Fibroblast of skin of left quadriceps (primary cell): ENCODE measurements at places on chromosomes 12 and 14.

DNA sequence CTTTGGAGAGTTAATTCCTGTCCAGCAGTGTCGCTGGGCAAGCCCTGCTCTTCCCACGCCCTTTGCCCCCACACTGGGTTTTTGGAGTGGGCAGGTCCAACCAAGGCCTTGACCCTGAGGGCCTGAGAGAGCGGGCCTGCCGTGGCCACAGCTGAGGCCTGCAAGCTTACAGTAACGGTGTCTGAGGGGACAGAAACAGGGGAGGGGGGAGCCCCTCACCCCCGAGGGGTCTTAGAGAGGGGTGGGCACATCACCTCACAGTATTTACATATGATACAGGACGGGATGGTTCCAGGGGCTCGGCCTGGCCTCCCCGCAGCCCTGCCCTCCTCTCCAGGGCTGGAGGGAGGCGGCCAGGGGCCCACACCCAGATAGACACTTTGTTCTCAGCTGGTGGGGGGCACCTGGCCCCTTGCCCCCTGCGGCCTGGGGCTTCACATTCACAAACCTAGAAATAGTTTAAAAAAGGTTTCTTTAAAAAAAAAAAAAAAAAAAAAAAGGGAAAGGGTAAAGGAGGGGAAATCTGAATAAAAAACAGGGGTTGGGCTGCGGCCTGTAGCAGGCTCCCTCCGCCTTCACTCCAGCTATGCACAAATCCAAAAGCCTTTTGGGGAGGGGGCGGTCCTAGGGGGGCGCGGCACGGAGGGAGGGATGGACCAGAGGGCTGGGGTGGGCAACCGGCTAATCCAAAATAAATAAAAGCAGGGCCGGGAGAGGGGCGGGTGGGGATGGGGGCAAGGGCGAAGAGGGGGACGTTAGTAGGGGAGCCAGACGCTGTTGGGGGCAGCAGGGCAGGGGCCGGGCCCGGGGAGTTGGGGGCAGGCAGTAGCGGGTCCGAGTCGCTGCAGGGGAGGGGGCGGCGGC lies 14.8 kb upstream of the PLA2G1B start:
- no peak for DNase-seq

DNA sequence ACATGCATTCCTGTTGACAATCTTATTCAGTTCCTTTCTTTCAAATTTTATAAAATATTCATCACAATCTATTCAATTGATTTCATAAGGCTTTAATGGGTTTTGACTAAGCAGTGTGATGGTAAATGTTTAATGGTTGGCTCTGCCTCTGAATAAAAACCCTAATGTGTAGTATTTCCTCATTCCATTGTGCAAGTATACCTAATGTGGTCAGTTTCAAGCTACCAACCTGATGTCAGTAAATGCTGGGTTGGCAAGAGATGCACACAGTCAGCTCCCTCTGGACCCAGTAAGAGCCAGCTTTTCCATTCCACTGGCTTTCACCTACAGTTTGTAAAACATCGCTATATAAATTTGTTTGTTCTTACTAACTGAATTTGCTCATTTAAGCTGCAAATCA lies 53.9 kb downstream of the METTL25 start:
- DNase-seq, result no peak

DNA sequence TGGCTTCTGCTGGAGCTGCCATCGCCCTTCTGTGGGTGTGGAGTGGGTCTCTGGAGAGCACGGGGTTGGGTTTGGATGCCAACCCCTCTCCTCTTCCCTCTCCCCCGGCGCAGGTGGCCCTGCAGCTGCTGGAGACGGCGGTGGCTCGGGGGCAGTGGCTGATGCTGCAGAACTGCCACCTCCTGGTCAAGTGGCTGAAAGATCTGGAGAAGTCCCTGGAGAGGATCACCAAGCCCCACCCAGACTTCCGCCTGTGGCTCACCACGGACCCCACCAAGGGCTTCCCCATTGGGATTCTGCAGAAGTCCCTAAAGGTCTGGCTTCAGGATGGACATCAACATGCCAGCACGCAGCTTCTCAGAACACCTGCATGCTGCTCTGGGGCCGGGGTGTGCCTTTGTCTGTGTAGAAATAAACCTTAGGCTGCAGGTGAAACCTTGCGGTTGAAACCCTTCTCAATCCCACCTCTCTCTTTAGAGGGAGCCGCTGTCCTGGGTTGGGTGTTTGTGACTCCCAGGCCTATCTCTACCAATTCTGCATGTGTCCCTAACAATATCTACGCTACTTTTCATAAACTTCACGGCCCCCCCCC lies 44.3 kb downstream of the CCDC92 start:
- DNase-seq, result no peak

DNA sequence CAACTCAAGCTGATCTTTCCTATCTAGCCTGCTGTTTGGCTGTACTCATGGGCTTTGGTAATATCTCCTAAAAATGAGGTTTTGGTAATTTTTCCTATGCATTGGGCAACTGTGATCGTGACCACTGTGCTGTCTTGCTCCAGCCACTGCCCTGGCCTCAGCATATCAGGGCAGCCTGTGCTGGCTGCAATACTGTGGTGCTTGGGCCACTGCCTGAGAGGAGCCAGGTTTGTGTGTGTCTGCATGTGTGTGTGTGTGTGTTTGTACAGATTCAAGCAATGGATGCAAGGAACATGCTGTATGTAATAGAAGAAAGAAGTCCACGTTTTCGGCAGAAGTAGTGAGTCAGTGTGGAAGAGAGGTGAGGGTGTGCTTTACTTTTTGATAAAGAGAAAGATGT lies 13.0 kb downstream of the ERG28 start:
- no peak for DNase-seq

GRCh38 chr12:124588751-124589267 lies 21.4 kb upstream of the NCOR2 start:
- DNase-seq, result no peak

- no peak for DNase-seq
Measured at GRCh38 chr12:113134071-113134470, 1.5 kb downstream of the RASAL1 start.

- DNase-seq, result no peak
Measured at GRCh38 chr14:105474483-105475268, at the start of gene CRIP2. CRIP2 (plus strand) TSS chr14:105474821; CDS start chr14:105474863, 42 bp downstream.

DNA sequence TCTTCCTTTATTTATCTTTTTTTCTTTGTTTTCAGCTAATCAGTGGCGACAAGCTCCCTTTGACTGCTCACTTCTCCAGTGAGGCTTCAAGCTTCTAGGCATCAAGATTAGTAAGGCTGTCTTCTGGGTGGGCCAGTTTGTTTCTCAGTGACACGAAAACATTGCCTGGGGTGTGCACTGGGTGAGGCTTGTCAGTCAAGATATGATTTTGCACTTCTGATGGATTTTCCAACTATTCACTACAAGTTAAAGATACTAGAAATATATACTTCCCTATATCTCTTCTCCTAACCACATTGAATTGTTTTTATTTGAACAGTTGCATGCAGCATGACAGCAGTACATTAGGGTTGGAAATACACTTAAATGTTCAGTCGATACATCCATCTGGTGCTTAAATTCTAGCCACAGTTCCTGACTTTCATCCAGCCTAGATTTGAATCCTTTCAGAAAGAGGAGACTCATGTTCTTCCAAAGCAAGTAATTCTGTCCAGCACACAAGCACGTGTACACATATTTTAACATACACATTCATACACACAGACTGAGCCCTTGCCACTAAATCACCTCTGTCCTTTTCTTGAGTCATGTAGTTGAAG lies 275.6 kb upstream of the NOVA1 start:
- no peak for DNase-seq

DNA sequence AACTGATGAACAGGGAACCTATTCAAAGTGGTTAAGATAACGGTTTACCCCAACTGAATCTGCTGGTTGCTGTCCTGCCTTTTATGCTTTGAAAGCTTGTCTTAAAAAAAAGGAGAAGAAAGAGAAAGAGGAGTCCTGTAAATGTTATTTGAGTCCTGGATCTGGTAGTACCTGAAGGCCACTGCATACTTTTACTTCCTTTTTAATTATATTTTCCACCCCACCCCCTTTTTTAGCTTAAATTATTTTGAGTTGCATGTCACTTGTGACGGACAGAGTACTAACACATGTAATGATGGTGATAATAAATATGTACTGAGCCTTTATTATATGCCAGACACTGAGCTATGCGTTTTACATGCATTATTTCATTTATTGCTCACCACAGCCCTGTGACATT lies 2.5 kb upstream of the AMIGO2 start:
- no peak for DNase-seq

- no peak for DNase-seq
Measured at GRCh38 chr12:6773590-6774351, 1.5 kb downstream of the LAG3 start.

DNA sequence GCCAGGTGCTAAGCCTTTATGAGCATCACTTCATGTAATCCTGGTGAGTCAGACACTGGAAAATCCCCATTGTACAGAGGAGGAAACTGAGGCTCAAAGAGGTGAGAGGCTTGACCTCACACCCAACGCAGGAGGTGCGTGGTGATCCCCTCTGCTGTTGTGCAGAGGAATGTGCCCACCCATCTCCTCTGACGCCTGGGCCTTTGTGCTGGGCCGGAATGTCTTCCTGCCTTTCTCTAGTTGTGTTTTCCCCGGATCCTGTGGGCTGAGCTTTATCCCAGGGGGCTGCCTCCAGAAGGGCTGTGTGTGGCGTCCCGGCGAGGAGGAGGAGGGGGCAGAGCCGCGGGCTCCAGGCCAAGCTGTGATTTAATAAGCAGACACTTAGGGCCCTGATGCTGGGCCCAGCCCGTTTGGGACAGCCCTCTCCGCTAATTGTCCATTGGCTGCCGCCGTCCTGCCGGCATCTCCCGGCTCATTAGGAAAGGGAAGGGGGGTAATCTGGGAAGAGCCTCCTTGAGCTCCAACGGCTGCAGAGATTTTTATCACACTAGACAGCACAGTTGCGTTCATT lies 653.6 kb downstream of the MED13L start:
- DNase-seq, result no peak

DNA sequence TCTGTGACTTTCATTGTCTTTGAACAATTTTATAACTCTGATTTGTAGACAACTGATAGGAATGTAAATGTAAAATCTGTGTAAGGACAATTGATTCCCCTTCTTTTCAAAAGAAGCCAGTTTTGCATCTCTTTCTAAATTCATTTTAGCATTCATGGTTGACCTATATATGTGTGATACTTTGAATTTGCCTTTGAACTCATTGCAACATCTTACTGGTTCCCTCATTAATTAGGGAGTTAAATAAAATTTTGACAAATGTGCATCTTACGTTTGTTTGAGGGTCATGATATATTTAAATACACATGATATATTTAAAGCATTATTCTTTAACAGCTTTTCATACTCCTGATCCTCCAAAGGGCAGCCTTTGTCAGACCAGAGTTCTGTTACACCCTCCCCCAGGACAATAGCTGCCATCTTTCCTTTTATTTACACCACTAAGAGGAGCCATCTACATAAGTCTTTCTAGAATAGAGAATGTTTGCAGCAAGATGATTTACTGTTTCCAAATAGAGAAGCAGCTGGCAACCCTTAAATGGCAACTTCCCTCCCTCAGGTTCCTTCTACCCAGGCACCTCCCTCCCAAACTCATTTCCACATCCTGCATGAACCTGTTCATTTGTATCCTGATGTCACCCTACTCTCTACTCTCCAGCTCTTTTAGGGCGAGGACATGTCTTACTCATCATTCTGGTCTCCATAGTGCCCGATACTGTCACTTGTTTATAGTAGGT lies 40.2 kb upstream of the APPL2 start:
- no peak for DNase-seq

- no peak for DNase-seq
Measured at GRCh38 chr14:67573228-67574010, 26.6 kb downstream of the PIGH start.

DNA sequence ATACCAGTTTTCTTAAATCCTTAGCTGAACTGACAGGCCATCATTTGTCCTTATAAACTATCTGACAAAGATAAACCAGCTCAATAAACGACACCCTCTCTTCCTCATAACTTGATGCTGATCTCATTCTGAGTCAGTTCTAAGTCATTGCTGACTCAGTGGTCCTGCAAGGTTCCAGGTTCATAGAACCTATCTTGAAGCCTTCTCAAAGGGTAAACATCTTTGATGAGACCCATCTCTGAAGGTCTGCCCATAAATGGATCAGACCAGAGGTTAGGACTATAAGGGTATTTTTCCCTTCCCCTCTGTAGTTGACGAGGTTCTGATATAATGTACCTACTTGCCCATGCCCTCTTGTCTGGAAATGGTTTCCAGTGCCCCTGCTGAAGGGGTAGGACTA lies 11.9 kb downstream of the NAA25 start:
- no peak for DNase-seq

GRCh38 chr12:92094751-92095161 lies 50.9 kb downstream of the BTG1 start:
- DNase-seq, result no peak

DNA sequence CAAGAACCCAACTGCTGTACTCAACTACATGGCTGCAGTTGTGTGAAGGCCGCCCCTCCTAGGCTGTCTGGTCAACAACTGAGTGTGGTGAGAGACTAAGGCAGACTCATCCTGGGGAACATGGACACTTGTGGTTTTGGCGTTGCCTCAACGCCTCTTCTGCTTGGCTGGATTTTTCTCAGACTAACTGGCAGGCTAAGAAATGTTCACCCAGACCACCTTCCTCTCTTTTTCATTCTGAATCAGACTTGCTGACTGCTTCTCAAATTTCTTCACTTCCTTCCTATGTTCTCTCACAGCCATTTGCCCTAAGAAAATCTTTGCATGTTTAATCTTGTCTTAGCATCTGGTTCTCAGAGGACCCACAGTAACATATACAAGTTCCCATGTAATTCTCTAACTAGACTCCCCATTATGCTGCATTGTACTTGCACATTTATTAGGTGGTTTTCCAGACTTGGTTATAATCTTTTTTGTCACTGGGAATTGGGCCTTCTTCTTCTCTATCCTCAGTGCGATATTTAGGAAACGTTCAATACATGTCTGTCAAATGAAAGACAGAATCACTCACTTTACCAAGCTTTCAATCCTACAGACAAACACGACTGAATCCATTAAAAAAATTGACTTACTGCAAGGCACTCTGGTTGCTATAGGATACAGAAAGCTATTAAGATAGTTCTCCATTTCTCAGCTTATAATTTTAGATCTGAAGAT lies 327.6 kb downstream of the CCER1 start:
- DNase-seq, result no peak

DNA sequence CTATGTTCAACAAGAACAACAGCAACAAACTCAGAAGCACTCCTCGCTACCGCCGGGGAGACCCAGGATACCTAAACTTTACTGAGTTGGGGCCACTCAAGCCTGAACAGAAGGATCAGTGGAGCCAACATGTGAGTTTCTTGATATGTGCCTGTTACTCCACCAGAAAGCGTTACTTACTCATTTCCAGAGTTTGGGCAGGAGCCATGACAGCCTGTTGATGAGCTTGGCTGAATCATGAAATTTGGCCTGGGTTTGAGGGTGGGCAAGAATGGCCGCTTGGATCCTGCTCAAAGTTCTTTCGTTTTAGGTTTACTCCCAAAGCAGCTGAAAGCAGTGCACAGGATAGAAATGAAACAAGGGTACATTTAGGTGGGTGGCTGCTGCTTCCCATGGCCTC lies 12.0 kb upstream of the GALNT6 start:
- no peak for DNase-seq

- DNase-seq, result no peak
Measured at GRCh38 chr12:12676605-12677004, 19.4 kb downstream of the GPR19 start.

DNA sequence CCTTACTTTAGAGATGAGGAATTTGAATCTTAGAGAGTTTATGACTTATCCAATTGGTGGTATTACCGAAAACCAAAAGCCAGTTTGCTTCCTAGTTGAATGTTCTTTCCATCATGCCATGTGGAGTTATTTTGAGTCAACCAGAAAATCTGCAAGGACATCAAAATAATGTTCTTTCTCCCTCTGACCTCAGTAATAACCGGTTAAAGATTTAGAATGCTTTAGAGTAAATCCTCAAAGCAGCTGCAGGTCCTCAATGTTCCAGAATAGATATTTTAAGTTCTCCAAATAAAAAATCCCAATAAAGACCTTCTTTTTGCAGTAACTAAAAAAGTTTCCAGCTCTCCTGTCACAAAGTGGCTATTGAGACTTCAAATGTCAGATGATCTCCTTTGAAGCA lies 396.6 kb downstream of the ADAMTS20 start:
- DNase-seq, result no peak
